ENCODE measurements at places on chromosomes 1 and 21.

- no peak for DNase-seq
Observed at GRCh38 chr1:211478376-211478775, 13.6 kb downstream of the RD3 start.

GRCh38 chr1:20449735-20450311 is 36.2 kb downstream of the CAMK2N1 start:
- no peak for DNase-seq

DNA sequence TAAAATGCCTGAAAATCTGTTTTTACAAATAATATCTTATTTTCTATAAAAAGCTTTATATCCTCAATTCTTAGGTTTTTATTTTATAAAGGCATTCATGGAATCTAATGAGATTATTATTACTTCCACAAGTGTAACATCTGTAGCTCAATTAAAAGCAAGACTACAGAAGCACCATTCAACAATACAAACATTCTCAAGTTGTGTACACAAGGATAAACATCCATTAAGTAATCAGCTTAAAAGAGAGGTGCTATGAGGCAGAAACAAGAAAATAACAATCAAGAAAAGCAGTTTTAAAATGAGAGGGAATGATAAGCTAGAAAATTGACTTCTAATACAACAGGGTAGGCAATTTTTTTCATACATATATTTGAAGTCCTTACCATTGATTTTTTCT is 326.1 kb downstream of the MRPL39 start:
- DNase-seq = no peak

DNA sequence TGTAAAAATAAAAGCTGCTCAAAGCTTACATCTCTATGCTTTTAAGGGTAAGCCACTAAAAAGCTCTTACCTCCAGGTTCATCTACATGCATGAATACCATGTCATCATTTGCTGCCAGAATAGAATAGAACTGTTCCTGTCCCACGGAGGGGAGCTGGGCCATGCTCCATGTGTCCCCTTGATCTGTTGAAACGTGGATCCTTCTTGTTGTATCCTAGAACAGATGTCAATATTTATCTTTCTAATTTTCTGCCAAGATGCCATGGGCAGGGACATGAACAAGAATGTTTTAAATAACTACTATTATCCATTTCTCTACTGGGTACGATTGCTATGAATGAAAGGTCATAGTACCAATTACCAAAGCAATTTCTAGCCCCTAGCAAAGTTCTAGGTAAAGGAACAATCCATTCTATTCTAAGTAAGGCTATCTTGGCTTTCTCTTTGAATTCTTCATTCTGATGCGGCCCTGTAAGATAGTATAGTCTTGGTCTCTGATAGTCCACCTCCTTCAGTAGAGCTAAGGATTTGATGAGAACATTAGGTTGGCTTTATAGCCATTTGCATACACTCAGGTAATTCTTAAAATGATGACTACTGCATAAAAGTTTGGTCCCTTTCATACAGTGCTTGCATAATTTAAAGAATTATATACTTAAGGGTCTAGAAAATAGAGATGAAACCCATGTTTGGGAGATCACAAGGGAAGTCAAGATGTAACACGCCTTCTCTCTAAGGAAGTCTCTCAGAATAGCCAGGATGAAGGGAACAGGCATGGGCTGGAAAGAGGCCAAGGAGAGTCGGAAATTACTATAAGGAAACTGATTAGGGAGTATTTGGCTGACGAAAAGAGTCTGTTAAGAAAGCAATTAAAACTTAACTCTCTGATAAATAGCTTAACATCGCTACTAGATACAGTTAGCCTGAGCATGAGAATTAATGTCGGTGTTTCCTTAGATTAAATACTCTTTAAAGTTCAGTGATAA is 35.4 kb upstream of the MYBPHL start:
- DNase-seq = no peak

DNA sequence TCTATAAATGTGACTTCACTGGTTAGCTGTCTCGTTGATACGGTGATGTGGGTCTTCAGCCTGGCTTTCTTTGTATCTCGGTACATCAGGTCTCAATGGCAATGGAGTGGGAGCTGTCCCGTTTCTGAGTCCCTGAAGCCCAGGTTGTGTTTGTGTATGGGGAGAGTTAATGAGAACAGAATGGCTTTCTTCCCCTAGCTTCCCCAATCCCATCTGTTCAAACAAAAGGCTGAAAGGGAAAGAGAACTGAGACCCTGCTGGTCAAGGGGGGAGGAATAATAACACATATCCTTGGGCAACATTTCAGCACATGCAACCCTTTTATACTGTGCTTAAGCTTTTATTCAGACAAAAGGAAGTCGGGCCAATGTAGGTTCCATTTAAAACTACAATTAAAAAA is 28.4 kb upstream of the CASQ2 start:
- DNase-seq = no peak

- DNase-seq = no peak
Observed at GRCh38 chr1:14570514-14570913, 28.0 kb upstream of the KAZN start.

- no peak for DNase-seq
Observed at GRCh38 chr1:154999571-155000410, 2.8 kb upstream of the ZBTB7B start.

DNA sequence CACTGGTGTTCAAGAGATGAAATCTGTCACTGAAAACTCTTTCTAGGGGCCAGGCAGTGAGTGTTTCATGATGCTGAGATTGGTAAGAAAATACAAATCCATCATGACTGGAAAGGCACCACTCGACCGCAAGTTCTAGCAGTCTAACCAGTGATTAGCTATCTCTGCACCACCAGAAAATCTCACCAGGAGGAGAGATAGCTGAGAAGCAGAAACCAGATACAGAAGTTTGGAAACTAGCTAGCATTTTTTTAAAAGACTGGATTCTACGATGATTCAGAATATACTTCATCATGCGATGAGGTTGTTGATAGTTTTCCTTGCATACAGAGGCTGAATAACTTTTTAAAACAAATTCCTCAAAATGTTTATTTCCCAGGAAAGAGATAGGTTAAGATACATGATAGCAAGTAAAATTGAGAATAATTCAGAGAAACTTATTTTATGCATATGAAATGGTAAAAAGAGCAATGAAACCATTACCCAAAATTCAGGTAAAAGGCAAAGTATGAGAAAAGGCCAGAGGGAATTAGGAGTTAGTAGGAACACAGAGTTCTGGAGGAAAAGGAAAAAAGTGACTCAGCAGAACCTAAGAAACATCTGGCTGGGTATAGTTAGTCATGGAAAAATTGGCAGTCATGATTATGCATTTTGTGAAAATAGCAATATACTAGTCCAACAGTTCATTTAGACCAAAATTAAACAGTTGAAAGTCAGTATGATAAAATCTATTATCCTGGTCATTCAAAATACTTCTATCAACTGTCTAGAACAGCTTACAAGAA is 3.3 kb upstream of the F3 start:
- no peak for DNase-seq

GRCh38 chr1:100928128-100928527 is 32.2 kb downstream of the SLC30A7 start:
- no peak for DNase-seq

- DNase-seq = no peak
Observed at GRCh38 chr1:90340606-90341005, 345.7 kb downstream of the ZNF326 start.

DNA sequence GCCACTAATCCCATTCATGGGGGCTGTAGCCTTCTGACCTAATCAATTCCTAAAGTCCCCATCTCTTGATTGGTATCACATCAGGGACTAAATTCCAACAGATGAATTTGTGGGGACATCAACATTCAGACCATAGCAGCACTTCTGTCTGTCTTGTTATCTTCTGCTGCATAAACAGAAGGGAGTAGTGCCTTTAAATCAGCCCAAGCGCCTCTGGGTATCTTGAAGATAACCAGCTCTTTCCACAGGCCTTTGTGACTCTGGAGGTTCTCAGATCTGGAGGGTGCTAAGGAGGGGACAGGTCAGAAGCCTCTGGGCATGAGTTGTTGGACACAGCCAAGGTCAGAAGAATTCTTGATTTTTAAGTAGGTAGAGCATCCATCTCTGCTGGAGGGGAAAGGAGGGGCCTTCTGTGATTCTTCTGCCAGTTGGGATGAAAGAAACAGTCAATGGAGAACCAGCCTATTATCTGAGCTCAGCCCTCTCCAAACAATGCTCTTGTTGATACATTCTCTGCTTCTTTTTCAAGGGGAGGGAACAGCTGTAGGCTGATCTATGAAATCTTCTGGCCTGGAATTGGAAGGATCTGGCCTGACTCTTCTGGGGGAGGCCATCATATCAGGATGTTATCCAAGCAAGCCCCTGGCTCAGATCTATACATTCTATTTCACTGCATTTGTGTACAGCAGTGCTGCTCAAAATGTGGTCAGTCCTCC is 31.3 kb upstream of the LRIG2 start:
- DNase-seq = no peak

DNA sequence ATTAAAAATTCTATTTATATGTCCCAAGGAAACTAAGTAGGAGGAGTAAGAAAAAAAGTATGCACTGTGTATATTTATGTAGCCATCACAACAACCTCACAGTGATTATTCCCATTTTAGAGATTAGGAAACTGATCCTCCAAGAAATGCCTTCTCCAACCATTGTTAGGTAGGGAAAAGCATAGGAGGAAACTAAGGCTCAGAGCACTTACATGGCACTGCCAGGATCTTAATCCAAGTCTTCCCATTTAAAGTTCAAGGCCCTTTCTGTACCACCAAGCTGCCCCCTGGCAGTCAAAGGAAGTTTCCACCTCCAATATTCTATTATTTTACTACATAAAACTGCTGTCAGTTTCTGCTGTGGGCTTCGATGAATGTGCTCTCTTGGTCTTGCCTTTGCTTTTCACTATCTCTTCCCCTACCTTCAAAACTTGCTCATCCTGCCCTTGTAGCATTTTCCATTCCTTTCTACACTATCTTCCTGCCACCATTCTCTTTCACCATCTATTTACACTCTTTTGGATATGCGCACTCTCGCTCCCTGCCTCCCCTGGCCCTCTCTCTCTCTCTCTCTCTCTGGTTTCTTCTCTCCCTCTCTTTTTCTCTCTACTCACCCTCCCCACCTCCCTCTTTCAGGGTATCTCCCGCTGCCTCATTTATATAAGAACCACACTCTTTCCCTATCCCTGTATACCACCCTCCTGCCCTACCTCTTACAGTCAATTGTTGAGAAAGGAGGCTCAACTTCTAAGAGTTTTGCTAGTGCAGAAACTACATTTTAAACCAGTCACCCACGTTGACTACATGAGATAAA is 34.0 kb downstream of the PUM1 start:
- no peak for DNase-seq

DNA sequence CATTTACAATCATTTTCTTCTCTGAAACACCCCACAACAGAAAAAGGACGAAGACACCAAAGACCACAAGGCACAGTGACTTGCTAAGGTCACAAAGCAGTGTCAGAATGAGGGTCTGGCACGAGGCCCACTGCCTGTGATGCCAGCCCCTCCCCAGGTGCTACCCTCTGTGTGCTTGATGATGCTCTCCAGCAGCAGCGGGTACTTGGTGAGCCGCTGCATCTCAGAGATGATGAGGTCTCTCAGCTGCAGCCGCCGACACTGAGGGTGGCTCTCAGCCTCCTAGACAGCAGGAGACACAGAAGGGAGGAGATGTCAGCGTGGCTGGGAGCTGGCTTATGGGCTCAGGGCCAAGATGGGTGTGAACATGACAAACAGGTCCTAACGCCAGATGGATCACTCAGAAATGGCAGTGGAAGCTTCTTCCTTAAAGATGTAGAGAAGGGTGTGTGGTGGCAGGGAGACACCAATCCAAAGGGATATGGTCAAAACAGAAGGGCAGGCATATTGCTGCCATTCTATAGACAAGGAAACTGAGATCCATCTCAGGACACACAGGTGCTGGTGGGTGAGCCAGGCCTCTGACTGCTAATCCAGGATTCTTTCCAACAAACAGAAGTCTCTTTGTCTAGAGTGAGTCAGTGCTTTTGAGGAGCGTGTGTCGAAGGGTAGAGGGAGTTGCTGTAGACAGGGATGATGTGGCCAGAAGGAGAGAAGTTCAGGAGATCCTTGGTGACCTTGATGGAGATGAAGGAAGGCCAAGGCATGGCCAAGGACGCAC is 25.6 kb downstream of the LRRC71 start:
- DNase-seq = no peak

- DNase-seq = no peak
Observed at GRCh38 chr1:20400341-20401177, 85.5 kb downstream of the CAMK2N1 start.

GRCh38 chr1:1989789-1990188 is 13.8 kb downstream of the CFAP74 start:
- no peak for DNase-seq

GRCh38 chr1:159946242-159947187 is 1.1 kb upstream of the IGSF9 start:
- no peak for DNase-seq

GRCh38 chr1:201080135-201080534 is 32.1 kb downstream of the CACNA1S start:
- DNase-seq = no peak

Data from memory B cell (primary cell).